ENCODE measurements at places on chromosomes 1 and 21.

GRCh38 chr1:205228093-205228521 is 361 bp downstream of the TMCC2 start:
- no peak for DNase-seq

GRCh38 chr1:156775799-156776198 is 8.5 kb downstream of the PRCC start:
- DNase-seq, result no peak

GRCh38 chr1:190583862-190584261 is 106.2 kb upstream of the BRINP3 start:
- DNase-seq, result no peak

DNA sequence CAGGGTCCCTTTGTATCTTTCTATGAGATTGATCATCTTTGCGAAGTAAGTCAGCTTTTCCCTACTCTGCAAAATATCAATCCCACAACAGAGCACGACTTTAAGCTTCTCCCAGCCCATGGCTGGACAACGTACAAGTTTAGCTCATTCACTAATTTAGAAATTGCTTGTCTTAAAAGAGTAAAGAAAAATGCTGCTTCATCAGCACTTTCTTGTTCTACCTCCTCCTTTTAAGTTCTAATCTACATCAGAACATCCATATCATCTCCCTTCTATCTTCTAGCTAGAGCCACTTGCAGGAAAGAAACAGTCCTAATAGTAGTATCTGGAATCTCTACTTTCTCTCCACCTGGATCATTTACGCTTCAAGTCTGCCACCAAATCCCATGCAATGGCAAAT is 441.2 kb upstream of the ESRRG start:
- DNase-seq, result no peak

- no peak for DNase-seq
Measured at GRCh38 chr1:219712506-219712905, 99.6 kb upstream of the ZC3H11B start.

GRCh38 chr1:224543453-224543852 is 72.7 kb upstream of the CNIH3 start:
- DNase-seq, result peak; percentile 10

GRCh38 chr21:33244082-33244778 is 14.5 kb downstream of the IFNAR2 start:
- no peak for DNase-seq

GRCh38 chr1:32753532-32754316 is 51.2 kb upstream of the SYNC start:
- DNase-seq, result peak; percentile 87

- peak; percentile 48 for DNase-seq
Measured at GRCh38 chr1:21752186-21752585, 30.8 kb downstream of the USP48 start.

DNA sequence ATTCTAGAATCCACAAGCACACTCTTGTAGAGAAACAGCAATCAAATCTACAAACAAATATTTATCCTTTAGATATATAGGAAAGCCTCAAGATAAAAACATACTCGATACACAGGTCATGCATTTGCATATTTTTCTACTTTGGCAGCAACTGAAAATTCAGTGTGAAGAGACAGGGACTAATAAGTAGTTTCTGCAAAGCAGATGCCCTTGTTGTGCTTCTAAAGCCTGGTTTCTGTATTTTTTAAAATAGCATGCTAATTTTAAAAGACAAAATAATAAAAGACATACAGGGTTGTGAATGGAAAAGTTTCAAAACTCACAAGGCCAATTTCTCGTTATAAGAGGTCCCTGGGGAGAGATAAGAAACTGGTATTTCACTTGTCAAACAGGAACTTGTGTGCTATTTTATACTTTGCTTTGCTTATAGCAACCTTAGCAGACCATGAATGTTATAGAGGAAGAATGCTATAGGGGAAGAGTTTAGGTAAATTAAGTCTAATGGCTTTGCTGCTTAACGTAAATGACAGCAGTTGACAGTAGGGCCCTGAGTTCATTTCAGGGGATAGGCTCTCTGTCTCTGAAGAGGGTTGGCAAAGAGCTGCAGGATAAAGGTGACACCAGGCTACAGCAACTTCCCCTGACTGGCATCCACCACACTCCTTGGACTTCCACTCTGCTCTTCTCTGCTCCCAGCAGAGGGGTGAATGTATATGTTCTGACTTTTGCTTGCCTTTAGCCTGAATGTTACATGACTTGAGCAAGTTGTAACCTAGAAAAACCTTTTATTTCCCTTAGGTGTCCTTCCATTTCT is 9.4 kb upstream of the RGS13 start:
- no peak for DNase-seq

GRCh38 chr1:204651843-204652421 is 33.6 kb downstream of the LRRN2 start:
- no peak for DNase-seq

DNA sequence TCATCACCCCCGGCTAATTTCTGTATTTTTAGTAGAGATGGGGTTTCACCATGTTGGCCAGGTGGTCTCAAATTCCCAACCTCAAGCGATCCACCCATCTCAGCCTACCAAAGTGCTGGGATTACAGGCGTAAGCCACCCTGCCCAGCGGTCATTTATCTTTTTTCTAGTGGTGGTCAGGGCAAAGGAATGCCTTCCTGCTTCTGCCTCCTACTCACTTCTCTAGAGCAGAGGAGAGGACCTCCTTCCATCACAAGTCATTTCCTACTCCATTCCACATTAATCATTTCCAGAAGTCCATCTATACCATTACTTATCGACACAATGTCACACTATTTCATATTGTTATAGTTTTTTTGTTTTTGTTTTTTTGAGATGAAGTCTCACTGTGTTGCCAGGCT is 13.3 kb downstream of the FBXO42 start:
- DNase-seq, result no peak

GRCh38 chr1:12621346-12622335 is 3.6 kb upstream of the DHRS3 start:
- peak; percentile 89 for DNase-seq

DNA sequence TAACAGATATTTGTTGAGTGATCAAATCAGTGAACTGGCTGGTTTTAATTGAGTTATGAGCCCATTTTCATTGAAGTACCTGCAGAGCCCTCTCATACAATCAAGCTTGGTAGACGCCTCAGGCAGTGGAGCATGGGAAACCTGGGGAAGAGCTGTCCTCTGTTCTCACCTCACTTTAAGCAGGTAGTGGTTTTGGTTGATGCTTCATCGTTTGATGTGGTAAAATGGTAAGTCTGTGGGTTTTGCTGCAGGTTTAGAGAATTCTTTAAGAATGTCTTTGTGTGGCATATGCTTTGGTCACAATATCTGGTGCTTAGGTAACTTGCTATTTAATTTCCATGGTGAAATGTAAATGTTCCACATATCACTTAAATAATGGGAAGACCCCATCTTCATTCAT is 10.0 kb downstream of the LAMC1 start:
- no peak for DNase-seq

DNA sequence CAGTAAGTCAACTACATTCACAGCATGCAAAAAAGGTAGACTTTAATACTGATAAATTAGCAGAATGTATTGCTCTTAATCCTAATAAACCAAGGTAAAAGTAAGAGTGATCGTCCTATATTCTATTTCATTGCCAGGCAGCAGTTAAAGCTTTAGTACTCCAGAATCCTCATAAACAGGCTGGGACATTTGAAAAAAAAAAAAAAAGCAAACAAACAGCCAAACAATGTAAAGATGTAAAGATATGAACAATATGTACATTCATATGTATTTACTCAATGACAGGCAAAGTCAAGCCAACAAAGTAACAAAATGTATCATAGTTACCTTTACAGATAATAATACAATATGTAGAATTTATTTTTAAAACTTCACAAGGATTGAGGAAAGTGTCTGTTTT is 383.6 kb downstream of the COL11A1 start:
- DNase-seq, result no peak

- DNase-seq, result no peak
Measured at GRCh38 chr1:13461977-13462376, 51.7 kb downstream of the PRAMEF20 start.

GRCh38 chr1:214473387-214473786 is 78.0 kb downstream of the PTPN14 start:
- no peak for DNase-seq

Data from tongue (tissue), 3 donors.